ENCODE measurements at places on chromosomes 7 and 10.

DNA sequence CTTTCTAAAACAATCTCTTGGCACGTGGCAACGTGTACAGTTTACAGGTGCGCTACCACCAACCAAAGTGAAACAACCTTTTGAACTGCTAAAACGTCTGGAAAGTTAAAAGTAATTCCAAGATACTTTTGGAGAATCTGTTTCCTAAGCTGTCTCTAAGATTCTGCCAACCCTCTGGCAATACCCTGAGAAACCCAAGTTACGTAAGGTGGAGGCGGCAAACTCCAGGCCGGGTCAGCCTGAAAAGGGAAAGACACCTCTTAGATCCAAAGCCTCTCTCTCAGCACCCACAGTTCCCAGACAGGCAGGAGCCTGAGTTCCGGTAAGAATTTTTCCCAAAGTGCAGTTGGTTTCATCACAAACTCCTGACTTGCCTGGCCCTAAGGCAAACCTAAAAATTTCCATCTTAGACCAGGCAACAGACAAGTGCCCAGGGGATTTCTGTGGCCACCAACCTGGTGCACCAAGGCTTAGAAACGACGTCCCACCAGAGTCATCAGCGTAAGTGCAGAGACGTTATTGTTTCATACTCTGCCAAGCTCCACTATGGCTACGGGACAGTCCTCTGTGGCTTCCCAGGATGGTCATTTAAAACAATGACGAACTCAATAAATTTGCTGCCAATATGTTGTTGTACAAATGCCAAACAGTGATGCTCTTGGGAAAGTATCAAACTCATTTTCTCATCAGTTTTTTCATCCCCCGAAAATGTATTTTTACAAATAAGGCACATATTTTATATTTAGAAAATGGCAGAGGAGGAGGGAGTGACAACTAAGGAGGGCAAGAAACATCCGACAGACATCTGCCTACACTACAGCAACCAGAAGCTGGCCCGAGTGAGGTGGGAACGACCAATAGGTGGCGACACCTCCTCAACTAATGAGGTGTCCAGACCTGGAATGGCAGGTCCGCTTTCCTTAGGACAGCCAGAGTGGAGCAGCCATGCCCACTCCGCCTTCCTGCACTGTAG, 205.8 kb upstream of the FRMD4A start:
- no peak for DNase-seq

GRCh38 chr7:55069271-55069792, 50.5 kb downstream of the EGFR start:
- no peak for DNase-seq

DNA sequence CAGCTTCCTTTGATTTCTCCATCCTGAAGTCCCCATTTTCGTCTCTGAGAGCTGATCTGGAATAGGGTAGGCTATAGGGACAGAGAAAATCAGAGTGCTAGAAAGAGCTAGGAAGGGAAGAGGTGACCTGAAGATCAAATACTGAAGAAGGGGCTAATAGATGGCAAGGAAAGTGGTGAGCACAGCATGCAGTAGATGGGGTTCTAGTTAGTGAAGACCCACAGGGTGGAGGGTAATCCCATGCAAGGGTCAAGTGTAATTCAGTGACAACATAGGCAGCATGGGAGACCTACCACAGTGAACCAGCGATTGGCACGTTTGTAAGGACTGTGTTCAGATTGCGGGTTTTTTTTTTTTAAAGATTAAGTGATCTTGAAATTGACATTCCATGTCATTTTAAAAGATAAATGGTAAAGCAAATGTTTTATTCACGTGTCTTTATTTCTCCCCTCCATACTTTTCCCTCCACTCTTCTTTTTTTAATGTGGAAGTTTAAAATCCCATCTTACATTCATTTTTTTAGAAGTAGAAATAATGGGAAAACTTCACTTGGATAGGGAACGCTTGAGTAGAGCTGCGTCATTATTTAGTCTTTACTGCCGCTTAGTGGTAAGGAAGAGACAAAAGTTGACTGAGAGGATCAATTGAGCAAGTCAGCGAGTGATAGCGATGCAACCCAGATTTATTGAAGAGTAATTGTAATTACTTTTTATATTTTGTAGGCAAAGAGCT, 21.0 kb upstream of the ABI1 start:
- no peak for DNase-seq

- no peak for DNase-seq
Observed at GRCh38 chr7:155737590-155737989, 74.7 kb downstream of the SHH start.

- DNase-seq, result no peak
Observed at GRCh38 chr10:99667108-99667751, 7.9 kb downstream of the ENTPD7 start.

GRCh38 chr7:2205036-2205780, 27.5 kb downstream of the MAD1L1 start:
- no peak for DNase-seq

- DNase-seq, result no peak
Observed at GRCh38 chr7:44306606-44307005, 18.8 kb downstream of the CAMK2B start.

DNA sequence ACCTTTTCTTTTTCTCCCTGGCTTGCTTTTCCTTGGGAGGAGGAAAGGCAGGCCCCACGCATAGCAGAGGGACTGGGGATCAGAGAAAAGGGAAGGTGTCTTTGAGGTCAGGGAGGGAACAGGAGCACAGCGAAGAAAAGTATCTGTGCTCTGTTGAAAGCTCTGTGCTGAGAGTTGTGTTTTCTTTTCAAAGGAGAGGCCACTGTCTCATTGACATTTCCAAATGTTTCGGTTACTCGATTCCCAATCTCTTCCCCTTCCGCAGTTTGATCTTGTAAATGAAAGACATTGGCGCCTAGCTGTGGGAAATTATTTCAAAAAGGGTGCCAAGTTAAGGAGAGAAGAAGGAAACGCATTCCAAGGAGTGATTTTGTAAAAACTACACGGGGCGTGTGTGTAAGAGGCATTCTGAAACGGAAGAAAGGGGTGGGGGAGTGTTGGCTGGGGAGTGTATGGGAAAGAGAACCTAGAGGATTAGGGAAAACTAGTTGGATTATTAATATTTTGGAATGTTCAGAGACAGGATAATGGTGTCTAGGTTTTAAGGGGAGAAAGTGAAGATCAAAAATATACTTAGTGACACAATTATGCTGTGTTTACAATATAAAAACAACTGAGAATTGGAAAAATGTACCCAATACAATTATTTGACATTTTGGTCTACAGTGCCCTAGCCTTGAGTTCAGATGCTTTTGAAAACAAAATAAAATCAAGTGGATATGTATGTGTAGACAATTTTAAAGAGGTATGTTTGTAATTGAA, 708 bp downstream of the KLHDC10 start:
- DNase-seq, result no peak

GRCh38 chr7:155618708-155619633, 25.5 kb upstream of the RBM33 start:
- no peak for DNase-seq

GRCh38 chr7:132519936-132520335, 56.3 kb downstream of the PLXNA4 start:
- no peak for DNase-seq

GRCh38 chr10:59695637-59696036, 14.0 kb downstream of the SLC16A9 start:
- no peak for DNase-seq

DNA sequence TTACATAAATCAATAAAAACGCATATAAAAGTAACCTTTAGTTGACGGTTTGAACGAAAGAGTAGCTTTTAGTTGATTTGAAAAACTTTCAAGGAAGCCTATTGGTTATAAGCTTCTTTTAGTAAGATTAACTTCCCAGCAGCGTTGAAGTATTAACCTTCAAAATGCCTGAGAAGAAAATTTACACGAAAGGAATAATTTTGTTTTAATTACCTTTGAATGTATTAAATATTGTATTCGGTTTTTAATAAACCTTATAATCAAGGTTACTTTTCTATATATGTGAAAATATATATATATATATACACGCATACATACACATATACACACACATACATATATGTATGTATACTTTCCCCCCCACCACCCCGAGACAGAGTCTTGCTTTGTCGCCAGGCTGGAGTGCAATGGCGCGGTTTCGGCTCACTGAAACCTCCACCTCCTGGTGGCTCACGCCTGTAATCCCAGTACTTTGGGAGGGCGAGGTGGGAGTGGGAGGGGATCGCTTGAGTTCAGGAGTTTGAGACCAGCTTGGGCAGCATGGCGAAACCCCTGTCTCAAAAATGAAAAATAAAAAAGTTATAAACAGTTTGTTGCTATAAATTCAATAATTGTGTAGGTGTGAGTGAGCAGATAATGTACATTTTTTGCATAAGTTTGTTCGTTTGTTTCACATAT, 57.6 kb upstream of the EZH2 start:
- peak; percentile 68 for DNase-seq

DNA sequence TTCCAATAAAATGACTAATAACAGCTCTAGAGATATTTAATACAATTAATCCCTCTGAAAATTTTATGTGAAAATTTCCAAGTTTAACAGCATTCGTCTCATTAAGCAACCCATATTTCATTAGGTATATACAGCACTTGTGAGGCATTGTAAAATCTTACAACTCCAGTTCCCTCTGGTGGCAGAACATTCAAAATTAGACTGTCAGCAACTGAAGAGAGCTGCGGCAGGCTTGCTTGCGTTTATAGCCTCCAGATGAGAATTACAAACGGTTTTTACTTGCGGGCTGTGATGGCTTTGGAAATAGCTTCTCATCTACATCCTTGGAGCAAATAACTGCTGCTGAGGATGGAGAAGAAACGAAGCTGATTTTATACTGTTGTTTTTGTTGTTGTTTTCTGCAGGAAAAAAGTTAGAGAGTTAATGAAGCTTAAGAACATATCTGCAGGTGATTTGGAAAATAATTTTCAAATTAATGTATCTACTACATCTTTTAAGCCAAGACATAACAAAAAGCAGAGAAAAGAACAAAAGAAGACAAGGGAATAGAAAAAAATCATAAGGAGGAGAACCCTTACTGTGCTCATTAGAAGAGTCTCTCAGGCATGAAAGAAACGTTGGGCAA, 171.3 kb downstream of the MAGI2 start:
- no peak for DNase-seq

GRCh38 chr7:25846722-25847121, 305.3 kb upstream of the NFE2L3 start:
- DNase-seq, result no peak

GRCh38 chr10:121131426-121132265, 280.5 kb downstream of the WDR11 start:
- DNase-seq, result no peak

- no peak for DNase-seq
Observed at GRCh38 chr10:129793996-129794395, 170.1 kb downstream of the EBF3 start.

All from CD8-positive, alpha-beta memory T cell (primary cell).